NCI-H2171 treated with DMSO at 0.1 percent for 48 hours (cell line): ENCODE measurements at places on chromosomes 16 and 17.

DNA sequence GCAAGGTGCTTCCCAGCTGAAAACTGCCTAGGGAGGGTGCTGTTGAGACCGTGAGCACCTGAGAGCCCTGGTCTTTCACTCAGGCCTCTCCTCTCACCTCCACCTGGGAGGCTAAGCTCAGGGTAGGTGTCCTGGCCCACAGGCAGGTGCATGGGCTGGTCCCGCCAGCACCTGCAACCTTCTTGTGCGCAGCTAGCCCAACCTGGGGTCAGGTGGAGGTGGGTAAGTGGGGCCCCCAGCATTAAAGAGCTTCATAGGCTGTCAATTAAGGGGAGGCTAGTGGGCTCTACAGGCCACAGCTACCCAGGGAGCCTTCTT, 8.7 kb downstream of the ADCY7 start:
- no peak for DNase-seq

DNA sequence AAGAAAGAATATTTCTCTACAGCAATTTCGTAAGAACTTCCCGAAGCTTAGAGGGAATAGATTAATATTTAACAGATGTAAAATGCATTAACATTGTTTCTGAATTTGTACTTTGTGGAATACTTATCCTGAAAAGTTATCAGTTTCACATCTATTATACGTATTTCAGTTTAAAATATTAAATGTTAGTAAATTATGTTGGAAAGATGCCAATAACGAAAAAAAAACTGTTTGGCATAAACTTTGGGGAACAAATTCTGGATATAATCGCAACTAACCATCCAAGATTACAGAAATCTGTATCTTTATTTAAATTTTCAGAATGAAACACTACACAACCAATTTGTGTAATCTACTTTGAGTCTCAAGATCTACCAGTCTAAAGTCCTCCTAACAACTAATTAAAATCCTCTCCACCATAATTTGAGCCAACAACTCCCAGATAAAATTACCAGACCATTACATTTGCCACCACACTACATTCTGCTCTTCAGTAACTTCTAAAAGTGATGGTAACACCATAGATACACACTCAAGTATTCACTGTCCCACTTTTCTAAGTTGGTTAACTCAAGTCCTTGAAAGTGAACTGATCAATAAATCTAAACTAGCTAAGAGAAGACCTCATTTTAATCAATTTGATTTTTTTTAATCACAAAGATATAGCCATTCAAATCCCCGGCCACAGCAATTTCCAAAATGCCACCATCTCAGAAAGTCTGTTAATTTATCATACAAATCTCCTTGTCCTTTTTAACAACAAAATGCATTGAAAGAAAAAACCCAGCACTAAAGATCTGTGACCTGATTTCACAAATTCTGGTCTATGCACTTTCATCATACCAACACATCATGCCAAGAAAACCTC, 2.0 kb downstream of the SIAH1 start:
- DNase-seq: no peak

DNA sequence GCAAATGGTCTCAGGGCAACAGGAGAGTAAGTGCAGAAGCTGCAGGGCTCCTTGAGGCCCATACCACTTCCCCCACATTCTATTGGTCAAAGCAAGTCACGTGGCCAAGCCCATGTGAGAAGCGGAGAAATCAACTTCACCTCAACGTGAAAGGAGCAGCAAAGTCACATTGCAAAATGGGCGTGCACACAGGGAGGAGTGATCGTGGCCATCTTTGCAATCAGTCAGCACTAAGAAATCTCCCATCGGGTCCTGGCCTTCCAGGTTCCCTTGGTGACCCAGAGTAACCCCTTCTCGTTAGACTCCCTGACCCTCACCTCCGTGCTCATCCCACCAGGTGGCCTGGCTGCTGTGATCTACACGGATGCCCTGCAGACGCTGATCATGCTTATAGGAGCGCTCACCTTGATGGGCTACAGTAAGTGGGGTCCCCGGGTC, 38.0 kb downstream of the SLC5A11 start:
- DNase-seq: no peak

DNA sequence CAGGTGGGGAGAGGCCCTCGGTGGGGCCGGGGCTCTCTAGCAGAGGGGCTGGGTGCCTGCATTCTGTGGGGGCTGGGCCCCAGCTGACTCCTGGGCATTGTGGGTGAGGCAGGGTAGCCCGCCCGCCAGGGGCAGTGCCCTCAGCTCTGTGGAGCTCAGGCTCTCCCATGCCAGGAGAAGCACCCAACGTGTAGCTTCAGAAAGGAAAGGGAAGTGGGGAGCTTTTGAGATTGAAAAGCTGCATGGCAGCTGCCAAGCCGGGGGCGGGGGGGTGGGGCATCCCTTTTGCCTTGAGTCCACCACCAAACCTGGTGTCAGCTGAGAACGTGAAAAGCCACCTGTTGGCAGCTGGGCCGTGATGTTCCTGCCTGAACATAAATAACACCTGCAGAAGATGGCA, 192.1 kb upstream of the CIBAR2 start:
- no peak for DNase-seq

GRCh38 chr16:48001324-48001895, 154.4 kb downstream of the ABCC12 start:
- DNase-seq: no peak

GRCh38 chr16:30395992-30396585, 869 bp downstream of the ZNF48 start:
- no peak for DNase-seq

- no peak for DNase-seq
Measured at GRCh38 chr16:24493821-24494220, 45.5 kb upstream of the RBBP6 start.
